Pericardium fibroblast (primary cell): ENCODE measurements at places on chromosomes 3 and 15. TPM values are rescaled to one million over a fixed set of nuclear protein-coding genes. Genes with fewer than 3 reads are reported as not detected.

Gene RPUSD3
- total RNA-seq = 29.1 and 46.4 TPM in 2 replicates

Gene ROBO1
- total RNA-seq = 20.8 and 25.7 TPM in 2 replicates

Gene CFAP100
- total RNA-seq = not detected in 2 replicates

Gene SLC6A1
- not detected in 2 replicates for total RNA-seq

Gene KNG1
- not detected in 2 replicates for total RNA-seq

Gene FANCD2OS
- total RNA-seq = not detected in 2 replicates

Gene ROPN1
- not detected in 2 replicates for total RNA-seq

Gene GOLGA6L10
- 0.23 TPM in 1 of 2 replicates, not detected in the other for total RNA-seq

Gene PGBD4
- total RNA-seq = 0.77 and 0.82 TPM in 2 replicates

Gene PARP15
- not detected in 2 replicates for total RNA-seq

Gene GOLGA8J
- 0.09 TPM in 1 of 2 replicates, not detected in the other for total RNA-seq

Gene PROS1
- total RNA-seq = 81.5 and 157 TPM in 2 replicates

Gene PCNP
- 36.4 and 48.8 TPM in 2 replicates for total RNA-seq
